ENCODE measurements at places on chromosomes 5 and 9.

- no peak for DNase-seq
Observed at GRCh38 chr9:15738011-15738410, 185.2 kb downstream of the CCDC171 start.

DNA sequence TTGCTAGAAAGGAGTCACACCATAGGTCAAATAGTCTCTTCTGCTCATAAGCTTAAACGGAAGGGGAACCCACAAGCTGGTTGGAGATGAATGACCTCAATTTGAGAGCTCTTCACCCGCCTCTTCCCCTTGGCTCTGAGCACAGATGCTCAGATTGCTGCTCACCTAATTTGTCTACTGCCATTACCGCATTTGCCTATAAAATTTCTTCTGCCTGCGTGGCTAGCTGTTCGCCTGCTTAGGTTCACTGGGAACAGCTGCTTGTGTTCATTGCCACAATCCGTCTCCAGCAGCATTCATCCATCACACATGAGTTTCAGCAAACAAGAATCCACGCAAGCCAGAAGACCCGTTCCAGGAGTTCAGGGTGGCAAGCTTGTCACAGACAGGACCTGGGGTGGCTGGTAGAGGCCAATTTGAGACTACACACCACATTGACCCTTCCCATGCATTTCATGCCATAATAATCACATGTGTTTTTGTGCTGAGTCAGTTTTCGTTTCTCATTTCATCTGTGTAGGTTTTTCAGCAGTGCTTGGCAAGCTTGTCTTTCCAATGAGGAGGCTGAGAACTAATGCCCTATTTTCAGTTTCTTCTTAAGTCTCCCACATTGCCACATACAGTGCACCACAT is 50.2 kb upstream of the DNAH5 start:
- no peak for DNase-seq

- DNase-seq = no peak
Observed at GRCh38 chr9:96033896-96034295, 158.4 kb downstream of the ERCC6L2 start.

GRCh38 chr5:95826949-95827891 is 4.7 kb upstream of the GLRX start:
- no peak for DNase-seq

DNA sequence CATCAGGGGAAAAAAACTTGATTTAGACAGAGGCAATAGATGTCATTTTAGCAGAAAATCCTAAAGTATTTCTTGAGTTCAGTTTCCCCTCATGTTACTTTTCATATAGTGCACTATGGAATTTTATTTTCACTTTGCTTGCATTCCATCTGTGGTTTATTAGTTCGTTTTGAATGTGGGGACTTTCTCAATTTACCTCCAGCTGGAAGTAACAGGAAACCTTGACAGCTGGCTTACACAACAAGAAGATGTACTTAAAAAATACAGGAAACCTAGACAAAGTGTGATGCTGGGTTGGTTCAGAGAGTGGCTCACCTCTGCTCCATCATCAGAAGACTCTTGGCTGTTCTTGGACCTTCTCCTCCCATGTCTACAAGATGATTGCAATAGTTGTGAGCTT is 567.0 kb downstream of the CETN3 start:
- DNase-seq = no peak

DNA sequence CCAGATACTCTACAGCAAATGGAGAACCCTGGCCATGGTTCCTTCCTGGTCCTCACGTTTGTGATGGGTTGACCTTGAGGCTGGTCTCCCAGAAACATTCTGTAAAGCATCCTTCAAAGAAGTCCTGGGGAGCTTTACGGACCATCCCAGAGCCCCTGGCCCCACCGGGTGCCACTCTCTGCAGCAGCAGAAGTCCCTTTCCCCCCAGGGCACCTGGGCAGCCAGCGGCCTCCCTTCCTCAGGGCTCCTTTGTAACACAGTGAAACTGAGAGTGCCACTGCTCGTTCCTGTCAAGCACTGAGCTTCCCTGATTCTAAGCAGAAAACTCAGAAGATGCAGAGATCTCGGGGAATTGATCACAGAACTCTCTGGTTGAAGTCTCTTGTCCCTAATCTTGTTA is 104.3 kb downstream of the ENTREP1 start:
- no peak for DNase-seq

GRCh38 chr5:78926252-78926651 is 58.9 kb downstream of the ARSB start:
- no peak for DNase-seq

DNA sequence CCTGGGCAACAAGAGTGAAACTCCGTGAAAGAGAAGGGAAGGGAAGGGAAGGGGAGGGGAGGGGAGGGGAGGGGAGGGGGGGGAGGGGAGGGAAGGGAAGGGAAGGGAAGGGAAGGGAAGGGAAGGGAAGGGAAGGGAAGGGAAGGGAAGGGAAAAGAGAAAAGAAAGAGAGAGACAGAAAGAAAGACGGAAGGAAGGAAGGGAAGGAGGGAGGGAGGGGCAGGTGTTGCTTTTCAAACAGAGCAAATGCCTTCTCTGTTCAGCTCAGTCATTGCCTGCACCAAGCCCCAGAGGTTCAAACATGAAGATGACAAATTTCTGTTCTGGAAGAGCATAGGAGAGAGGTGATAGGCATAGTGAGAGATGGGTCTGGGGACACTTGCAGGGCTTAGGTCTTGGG is 330.0 kb downstream of the DRD1 start:
- no peak for DNase-seq

DNA sequence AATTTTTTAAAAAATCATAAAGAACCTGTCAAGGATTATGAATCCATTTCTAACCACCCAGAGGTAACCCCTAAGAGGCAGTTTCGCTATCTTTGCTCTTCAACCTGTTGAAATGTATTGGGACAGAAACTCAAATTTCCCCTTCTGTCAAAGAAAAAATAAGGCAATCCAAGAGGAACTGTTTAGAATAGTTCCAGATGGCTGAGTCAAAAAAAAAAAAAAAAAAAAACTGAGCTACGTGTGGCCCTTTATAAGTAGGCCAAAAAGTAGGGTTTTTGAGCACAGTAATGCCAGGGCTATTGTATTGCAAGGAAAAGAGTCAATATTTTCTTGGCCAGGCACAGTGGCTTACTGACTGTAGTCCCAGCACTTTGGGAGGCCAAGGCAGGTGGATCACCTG is 94.9 kb downstream of the RAD23B start:
- no peak for DNase-seq

- DNase-seq = no peak
Observed at GRCh38 chr5:109709225-109709624, 19.5 kb downstream of the MAN2A1 start.

DNA sequence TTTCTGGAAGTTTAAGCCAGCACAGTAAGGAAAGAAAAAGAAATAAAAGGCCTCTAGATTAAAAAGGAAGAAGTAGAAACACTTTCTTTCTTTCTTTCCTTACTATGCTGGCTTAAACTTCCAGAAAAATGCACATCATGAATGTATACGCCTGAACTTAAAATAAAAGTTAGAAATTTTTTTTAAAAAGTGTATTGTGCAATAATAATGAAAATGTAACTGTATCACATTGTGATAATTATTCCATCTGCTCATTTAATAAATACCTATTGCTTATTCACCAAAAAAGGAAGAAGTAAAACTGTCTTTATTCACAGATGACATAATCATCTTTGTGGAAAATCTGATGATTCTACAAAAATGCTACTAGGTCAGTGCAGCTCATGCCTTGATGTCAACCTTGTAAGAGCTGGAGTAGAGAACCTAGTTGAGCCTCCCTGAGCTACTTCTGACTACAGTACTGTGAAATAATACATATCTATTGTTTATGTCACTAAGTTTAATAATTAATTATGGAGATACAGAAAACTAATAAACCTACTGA is 49.4 kb downstream of the MCTP1 start:
- DNase-seq = no peak

- DNase-seq = no peak
Observed at GRCh38 chr5:10581867-10582511, 18.1 kb downstream of the ANKRD33B start.

GRCh38 chr5:108171759-108172158 is 210.1 kb downstream of the FBXL17 start:
- no peak for DNase-seq

- no peak for DNase-seq
Observed at GRCh38 chr9:8447601-8448000, 648.0 kb upstream of the DMAC1 start.

- DNase-seq = peak; percentile 20
Observed at GRCh38 chr5:62341783-62342475, 35.9 kb downstream of the KIF2A start.

DNA sequence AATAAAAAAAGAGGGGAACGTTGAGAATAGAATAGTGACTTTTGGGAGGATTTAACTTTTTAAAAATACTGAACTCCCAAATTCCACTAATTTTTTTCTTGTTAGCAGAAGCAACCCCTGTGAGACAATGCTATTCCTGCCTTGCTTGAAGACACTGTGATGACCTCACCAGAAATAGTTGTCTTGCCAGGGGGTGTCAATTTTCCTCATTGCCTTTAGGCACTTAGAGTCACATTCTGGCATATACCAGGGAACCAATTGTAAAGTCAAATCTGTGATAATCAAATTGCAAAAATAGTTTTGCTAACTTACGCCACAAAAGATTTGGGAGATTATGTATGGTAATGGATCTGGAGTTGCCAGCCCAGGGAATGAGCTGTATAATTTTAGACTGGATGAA is 42.8 kb upstream of the RPS23 start:
- no peak for DNase-seq

GRCh38 chr5:52989781-52990527 is 802 bp downstream of the ITGA2 start:
- peak; percentile 30 for DNase-seq

DNA sequence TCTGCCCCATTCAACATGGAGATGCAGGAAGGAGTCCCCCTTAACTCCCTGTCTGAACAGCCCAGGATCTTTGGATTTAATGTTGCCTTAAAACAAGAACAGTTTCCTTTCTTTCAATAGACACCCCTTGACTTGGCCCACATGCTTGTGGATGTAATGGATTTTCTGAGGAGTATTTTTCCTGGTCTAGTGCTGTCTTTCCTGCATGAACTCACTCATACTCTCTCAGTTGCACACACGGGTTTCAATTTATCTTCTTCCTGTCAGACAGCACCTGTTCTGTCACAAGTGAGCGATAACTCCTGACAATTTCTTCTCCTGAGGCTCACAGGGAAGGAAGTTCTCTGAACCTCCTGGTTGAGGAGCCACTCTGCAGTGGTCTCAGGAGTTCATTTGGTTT is 85.1 kb downstream of the ACER2 start:
- DNase-seq = no peak

- DNase-seq = no peak
Observed at GRCh38 chr5:124729720-124730359, 16.6 kb downstream of the ZNF608 start.

- DNase-seq = peak; percentile 76
Observed at GRCh38 chr5:115838885-115839518, 2.4 kb downstream of the ATG12 start.

- no peak for DNase-seq
Observed at GRCh38 chr5:164204338-164204946, 699.0 kb downstream of the MAT2B start.

GRCh38 chr9:21579743-21580142 is 97.6 kb upstream of the IFNE start:
- no peak for DNase-seq

DNA sequence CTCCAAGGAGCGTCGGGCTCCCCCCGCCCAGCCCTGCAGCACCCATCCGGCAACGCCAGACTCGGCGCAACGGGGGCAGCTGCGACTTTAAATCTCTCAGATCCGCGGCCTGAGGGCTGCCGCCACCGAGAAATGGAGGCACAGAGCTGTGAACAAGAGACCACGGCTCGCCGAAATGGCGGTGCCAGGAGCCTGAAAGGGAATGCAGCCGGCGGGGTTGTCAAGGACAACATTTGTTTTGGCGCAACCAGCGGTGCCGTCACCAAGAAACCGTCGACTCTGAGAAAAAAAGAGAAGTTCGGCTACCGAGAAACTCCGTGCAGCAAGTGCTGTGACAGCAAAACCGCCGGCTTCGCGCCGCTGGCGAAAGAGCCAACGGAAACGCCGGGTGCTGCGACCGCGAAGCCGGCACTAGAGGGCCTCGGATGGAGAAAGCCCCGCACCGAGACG is 2.1 kb upstream of the ANXA2R start:
- DNase-seq = peak; percentile 92

DNA sequence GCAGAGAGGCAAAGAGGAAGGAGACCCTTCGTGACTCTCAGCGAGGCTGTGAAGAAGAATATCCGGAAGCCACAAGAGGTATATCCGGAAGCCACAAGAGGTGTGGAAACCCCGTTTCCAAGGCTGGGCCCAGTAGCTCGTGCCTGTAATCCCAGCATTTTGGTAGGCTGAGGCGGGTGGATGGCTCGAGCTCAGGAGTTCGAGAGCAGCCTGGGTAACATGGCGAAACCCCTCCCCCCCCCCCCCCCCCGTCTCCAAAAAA is 612 bp upstream of the BBLN start:
- DNase-seq = peak; percentile 75

- no peak for DNase-seq
Observed at GRCh38 chr5:74422671-74423070, 217.9 kb downstream of the ENC1 start.

- DNase-seq = no peak
Observed at GRCh38 chr5:154367101-154367500, 78.7 kb upstream of the SAP30L start.

- peak; percentile 38 for DNase-seq
Observed at GRCh38 chr5:443239-444151, 519 bp downstream of the EXOC3 start.

DNA sequence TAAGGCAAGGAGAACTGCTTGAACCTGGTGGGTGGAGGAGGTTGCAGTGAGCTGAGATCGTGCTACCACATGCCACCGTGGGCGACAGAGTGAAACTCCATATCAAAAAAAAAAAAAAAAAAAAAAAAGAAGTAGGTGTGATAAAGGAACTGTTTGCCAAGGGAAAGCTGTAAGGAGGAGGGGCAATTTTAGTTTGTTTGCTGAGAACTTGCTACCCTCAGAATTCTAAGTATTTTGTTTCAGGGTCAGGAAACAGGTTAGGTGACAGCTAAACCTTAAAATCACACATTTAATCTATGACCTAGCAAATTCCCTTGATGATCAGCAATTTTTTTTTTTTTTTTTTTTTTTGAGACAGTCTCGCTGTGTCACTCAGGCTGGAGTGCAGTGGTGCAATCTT is 7.2 kb upstream of the ARRDC3 start:
- DNase-seq = peak; percentile 48

DNA sequence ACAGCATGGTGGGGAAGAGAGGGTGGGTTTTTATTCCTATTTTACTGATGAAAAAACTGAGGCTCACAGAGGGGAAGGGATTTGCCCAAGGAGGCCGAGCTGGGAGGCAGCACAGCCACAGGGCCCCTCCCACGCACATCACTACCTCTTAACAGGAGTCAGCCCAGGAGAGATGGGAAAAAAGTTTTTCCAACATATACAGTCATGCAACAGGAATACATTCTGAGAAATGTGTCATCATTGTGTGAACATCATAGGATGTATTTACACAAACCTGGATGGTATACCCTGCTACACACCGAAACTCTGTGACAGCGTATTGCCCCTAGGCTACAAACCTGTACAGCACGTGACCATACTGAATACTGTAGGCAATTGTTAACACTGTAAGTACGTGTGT is 11.6 kb downstream of the TRAF1 start:
- DNase-seq = no peak

GRCh38 chr5:32308946-32309345 is 3.8 kb downstream of the MTMR12 start:
- DNase-seq = no peak
